ENCODE measurements at places on chromosomes 3 and 15.

GRCh38 chr15:30904812-30905211, 1.1 kb downstream of the FAN1 start:
- no peak for DNase-seq

DNA sequence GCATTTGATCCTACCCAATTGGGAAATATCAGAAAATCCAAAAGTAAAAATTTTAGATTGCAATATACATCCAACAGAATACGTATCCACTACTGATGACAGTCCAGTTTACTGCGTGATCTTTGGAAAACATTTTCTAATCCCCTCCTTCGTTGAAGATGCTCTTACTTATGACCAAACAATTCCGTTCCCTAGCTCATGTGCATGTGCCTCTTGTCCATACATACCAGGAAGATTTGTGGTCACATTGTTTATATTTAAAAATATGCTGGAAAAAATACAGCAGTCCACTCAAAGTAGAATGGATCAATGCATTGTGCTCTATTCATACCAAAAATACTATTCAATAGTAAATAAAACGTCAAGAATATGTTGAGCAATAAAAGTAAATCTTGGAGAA, 135.3 kb downstream of the CHL1 start:
- DNase-seq = no peak

GRCh38 chr3:22988566-22988965, 214.6 kb upstream of the UBE2E2 start:
- DNase-seq = no peak

DNA sequence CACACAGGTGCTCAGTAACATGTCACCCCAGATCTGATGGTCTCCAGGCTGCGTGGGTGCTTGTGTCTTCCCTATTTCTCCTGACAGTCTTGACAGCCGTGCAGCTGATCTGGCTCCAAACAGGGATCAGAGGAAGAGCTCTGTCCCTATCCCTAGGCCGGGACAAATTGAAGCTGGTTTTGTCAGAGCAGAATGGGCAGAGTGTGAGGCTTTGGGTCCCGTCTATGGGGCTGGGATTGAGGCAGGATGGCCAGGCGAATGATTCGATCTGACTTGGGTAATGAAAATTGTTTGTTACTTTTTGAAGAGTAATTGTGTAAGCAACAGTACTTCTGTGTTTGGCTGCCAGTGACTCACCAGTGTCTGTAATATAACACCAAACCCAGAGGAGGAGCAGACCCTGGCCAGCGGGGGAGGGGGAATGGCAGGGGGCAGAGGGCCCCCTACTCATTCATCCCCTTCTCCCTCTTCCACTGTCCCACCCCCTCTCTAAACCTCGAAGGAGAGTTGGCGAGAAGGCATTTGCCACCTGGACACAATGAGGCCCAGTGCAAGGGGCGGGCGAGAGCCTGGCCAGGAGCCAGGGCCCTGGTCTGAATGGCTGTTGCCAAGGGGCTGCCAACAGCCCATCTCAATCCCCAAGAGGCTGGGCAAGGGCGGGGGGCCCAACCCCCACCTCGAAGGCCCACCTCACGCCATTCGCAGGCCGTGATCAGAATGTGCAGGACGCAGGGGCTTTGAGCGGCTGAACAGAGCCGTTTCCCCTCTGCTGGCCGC, 4.9 kb upstream of the MAGEF1 start:
- peak; percentile 41 for DNase-seq

GRCh38 chr15:23057707-23058106, 18.3 kb upstream of the TUBGCP5 start:
- DNase-seq = no peak

- no peak for DNase-seq
These were observed 85.7 kb upstream of the MYZAP start for GRCh38 chr15:57505949-57506391.

DNA sequence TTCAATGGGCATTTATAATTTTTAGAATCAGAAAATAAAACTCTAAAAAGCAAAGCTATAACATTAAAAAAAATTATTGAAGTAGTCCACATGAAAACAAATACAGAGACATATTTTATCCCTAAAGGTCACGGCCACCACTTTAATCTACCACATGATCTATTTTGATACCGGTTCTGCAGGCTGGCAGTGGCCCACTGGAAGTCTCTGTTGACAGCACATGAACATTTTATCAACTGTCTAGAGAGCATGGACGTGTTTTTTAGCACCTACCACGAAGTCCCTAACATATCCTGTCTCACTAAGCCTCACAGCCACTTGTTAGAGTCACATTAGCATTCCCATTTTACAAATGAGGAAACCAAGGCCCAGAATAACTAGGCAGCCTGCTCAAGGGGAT, 1.8 kb upstream of the CPA3 start:
- DNase-seq = no peak

GRCh38 chr15:83747050-83747717, 93.3 kb downstream of the ADAMTSL3 start:
- DNase-seq = no peak

DNA sequence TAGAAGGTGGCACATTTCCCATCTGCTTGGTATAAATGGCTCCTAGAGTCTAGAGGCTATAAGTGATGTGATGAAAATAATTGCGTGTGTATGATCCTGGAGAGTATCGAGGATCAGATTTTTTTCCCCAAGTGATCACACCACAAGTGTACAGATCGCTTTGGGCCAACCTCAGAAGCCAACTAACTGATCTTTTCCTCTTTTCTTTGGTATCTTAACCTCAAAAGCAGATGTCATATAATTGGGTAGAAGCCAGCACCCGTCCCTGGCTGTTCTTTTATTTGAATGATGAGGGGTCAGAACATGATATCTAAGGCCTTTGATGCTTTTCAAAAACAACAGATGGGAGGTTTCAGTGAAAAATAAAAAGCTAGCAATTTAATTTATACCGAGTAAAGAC, 3.3 kb downstream of the P2RY14 start:
- DNase-seq = peak; percentile 12

DNA sequence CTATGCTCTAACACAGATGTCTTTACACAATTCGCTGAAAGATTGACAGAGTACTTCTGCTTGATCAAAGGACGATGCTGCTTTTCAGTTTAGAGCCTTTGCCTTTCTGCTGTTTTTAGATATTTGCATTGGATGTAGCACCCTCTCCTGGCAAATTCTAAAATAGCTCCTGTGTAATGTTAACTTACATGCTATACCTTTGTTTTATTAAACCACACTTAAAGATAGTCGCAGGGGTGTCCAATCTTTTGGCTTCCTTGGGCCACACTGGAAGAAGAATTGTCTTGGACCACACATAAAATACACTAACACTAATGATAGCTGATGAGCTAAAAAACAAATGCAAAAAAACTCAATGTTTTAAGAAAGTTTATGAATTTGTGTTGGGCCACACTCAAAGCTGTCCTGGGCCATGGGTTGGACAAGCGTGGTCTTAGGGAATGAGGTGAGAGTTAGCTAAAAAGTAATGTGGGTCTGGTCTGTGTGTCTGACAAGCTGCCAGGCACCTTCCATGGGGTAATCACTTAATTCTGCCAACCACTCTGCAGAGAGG, 62.9 kb downstream of the ATG7 start:
- peak; percentile 2 for DNase-seq

- DNase-seq = no peak
These were observed 124.0 kb downstream of the RAP2B start for GRCh38 chr3:153285982-153286381.

DNA sequence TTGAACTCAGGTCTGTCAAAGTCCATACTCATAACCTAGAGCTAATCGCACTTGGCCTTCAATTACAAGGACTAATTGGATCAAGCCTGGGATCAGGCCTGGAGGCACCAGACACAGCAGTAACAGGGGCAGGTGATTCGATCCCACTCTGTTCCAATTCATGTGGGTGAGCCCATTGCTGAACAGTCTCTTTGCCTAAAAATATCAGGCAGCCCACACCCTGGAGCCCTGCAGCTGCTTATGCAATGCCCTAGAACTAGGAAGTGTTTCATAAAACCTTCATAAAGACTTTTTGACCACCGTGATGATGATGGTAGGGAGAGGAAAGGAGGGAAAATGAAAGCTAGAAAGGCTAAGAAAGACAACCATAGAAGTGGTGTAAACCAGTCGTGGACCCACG, 47.8 kb upstream of the NEO1 start:
- no peak for DNase-seq

DNA sequence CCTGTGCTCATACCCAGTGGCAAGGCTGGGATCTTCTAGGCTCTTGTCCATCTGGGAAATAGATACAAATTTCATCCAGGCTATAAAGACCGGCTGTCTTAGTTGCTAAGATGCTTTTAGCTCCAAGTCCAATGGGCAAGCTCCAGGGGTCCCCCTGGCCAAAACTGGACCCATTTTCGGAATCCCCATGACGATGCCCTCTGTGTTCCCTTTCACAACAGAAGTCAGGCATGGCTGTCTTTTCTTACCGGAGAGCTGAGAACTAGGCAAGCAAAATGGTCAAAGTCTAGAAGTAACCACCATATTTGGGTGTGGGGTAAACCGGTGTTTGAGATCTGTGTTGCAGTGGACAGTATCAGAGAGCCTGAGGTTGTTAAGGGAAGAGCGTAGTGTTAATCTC, 1.0 kb downstream of the GLYCTK start:
- DNase-seq = no peak

GRCh38 chr3:12948891-12949711, 107.7 kb upstream of the RPL32 start:
- DNase-seq = no peak

GRCh38 chr3:7436542-7436941, 575.6 kb downstream of the GRM7 start:
- no peak for DNase-seq

- no peak for DNase-seq
These were observed 71.5 kb downstream of the PPM1L start for GRCh38 chr3:160827516-160827915.

DNA sequence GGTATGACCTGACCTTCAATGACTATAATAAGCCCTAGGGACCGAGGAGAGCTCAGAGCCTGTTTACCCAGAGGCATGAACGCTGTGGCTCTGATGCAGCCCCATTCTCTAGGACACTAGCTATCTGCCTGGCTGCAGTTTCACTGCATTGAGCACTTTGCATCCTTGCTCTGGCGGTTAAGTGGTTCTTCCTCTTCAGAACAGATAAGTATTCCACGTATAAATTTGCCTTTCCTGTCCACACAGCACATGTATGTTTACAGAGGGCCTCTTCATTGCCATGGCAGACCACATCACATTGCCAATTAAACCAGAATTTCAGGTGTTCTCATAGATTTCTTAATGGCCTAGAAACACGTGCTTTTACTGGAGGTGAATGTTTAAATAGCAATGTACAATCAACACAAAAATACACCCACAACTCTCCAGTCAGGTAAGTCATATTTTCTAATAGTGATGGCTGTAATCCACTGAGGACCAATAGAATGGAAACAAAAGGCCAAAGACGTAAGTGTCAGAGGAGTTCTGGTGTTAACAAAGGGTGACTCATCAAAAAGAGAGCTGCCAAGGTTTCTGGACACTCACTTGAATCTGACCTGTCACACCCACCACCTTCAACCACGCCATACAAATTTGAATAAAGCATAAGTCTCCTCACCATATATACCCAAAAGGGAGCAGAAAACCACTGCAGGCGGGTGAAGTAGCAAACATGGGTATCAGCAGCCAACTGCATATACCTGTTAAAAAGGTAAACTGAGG, 553.4 kb downstream of the OCA2 start:
- DNase-seq = no peak

DNA sequence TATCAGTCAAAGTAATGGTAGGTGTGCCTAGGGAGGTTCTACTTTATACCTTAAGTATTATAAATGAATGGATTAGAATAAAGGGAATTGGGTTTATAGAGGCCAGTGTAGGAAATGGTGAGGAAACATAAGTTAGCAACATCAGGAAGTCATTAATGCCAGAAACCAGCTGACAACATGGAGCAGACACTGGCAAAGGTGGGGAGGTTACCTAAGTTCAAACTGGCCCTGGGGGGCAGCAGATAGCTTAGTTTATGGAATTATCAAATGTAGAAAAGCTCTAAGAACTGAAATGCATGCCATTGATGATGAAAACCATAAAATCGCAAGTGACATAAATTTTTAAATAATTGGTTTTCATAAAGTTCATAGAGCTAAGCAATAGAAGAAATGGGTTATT, 498.6 kb downstream of the NAALADL2 start:
- no peak for DNase-seq

GRCh38 chr15:99486371-99487336, 79.1 kb upstream of the MEF2A start:
- DNase-seq = peak; percentile 71

- DNase-seq = no peak
These were observed 129.8 kb downstream of the NSMCE3 start for GRCh38 chr15:29139540-29140459.

DNA sequence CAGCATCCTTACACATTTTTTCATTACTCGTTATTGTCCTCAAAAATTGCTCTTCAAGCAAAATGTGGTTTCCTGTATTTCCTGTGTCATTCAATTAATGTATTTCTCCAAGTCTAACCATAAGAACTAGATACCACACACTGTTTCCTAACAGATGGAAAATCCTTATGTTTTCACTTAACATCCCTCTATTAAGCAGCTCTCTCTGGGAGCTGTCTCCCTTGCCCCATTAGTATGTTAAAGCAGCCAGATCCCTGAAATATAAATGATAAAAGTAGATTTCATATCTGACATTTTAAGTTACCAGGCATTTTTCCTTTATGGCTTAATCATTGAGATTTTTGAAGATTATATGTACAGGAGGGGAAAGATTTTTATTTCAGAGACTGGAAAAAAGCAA, 15.9 kb downstream of the PFN2 start:
- no peak for DNase-seq

DNA sequence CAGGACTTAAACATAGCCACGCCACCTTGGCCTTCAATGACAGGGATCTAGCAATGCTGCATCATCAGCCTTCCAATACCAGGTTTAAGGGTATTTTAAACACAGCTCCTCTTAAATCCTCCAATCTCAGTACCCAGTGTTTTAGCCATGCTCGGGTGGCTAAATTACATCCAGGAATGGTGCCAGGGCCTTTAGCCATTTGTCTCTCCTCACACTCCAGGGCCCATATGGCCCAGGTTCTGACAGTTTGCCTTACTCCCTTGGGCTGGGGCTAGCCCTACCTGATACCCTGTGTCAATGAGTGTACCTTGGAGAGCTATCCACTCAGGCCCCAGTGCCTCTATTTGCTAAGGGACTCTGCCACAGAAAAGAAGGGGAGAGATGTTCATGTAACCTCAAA, 29.4 kb downstream of the ZNF589 start:
- no peak for DNase-seq

DNA sequence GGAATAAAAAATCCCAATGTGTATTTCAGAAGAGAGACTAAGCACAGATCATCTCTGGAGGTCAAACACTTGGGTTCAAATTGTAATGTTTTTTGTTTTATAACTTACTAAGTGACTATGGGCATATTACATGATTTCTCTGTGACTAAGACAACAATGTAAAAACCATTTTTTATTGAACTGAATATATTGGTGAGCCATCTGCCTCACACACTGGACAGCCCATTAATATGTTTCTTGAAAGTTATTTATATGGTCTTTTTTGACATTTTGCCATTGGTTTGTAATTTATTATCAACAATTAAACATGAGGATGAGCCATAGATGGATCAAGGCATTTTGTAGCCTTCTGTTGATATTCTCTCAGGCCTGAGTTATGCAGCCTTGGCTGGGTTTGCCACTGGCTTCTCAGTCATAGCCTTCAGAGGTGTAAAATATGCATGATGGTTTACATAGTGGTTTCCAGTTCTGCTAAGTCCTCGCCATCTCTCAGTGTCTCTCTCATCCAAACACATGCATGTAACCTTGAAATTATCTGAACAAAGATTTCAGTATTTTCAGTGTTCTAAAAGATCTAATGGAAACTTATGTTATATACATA, 997.2 kb downstream of the DIPK2A start:
- no peak for DNase-seq
